Effector memory CD4-positive, alpha-beta T cell (primary cell): ENCODE measurements at places on chromosomes 6 and 20.

- no peak for DNase-seq
These were observed 213.9 kb upstream of the ECI2 start for GRCh38 chr6:4349323-4349722.

- DNase-seq, result no peak
These were observed 39.7 kb upstream of the TMEM170B start for GRCh38 chr6:11497881-11498280.

DNA sequence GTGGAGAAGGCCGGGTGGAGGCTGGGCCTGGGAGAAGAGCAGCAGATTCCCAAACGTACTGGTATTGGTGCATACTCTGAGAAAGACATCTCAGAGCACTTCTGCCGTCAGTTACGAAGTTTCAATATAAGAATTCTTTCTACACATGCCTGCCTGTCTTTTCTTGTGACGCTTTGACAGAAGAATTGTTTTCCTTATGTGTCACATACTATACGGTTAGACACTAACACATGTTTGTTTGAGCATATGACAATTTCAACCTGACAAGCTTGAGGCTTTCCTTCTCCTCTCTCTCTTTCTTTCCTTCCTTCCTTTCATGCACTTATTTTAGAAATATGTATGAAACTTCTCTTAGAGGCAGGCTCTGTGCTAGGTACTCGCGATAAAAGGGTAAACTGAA is 360.0 kb downstream of the QKI start:
- DNase-seq, result no peak

DNA sequence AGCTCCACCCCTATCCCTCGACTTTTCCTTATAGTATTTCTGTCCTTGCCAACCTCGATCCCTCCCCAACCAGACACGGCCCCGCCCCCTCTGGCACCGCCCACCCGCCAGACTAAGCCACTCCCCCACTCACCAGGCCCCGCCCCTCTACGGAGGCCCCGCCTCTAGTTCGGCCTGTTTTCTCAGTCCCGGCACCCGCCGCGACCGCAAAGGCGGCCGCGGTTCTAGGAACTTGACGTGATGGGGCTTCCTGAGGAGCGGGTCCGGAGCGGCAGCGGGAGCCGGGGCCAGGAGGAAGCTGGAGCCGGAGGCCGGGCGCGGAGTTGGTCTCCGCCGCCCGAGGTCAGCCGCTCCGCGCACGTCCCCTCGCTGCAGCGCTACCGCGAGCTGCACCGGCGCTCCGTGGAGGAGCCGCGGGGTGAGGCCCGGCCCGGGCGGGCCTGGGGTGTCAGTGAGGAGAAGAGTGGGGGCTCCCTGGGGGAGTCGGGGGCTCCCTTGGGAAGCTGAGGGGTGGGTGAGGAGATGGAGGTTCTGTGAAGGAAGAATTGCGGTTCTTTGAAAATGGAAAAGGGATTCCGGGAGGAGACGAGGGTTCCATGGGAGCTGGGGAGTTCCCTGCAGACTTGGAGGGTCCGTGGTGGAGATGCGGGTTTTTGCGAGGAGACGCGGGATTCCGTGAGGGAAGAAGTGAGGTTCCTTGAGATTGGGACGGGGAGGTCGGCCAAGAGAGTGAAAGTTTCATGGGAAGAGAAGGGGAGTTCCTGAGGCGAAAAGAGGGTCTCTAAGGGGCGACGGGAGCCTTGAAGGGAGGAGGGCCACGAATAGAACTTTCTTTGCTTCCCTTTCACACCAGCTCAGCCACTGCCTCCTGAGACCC is at the start of gene ACSS2:
TSS of gene ACSS2 (plus strand) at position 207 of the 877 bp plus-strand sequence. CDS start at position 241, 34 bp downstream.
- DNase-seq, result peak; percentile 93

- no peak for DNase-seq
These were observed 280.0 kb downstream of the BMP7 start for GRCh38 chr20:56986476-56986875.

- DNase-seq, result no peak
These were observed 6.9 kb downstream of the SNAP25 start for GRCh38 chr20:10225439-10226060.

DNA sequence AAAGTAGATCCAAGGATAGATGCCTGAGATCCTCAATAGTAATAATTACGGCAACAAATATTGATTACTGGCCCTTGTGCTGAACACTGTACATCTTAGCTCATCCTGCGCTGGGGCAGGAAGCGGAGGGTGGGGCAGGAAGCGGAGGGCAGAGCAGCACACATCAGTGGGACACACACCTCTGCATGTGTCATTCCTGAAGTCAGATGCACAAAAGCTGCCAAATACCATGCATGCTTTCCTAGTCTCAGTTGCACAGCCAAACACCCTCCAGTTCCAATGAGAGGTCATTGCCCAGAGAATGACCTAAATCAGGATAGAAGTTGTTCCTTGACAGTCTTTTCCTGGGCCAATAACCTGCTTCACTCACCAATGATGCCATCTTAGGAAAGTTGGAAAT is 74.4 kb upstream of the FOXC1 start:
- no peak for DNase-seq

DNA sequence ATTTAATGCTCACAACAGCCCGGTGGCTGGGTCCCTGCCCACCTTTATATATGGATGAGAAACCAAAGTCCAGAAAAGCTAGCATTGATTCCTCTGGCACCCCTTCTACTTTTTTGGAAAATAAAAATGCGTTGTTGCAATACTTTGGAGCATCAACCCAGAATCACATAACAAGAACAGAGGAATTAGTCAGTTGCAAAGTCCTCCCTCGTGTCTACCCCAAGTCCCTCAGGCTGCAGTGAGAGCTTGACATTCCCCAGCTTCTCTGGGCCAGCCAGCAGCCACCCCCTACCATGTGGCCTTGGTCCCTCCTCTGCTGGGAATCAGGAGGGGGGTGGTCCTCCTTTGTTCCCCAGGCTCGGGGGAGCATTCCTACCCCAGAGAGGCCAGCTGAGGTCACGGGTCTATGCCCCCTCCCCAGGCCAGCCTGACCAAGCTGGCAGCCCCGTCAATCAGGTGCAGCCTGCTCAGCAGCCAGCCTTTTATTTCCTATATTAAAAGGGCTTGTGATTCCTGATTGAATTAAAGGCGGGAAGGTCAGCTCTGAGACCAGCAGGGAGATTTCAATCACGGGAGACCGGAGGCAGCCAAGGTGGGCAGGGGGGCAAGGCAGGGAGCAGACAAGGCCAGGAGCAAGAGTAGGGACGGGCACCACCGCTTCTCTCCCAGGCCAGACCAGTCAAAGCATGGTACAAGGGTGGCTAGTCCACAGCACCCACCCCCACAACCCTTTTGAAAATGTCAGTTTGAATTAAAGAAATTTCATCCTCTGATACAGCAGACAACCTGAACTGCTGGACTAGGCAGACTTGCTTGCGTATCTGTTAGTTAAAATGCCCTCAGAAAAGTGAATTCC is 158.9 kb downstream of the MRPL14 start:
- DNase-seq, result no peak

- DNase-seq, result no peak
These were observed 166.5 kb downstream of the GMDS start for GRCh38 chr6:2078888-2079287.

GRCh38 chr6:31819871-31820299 is 4.5 kb downstream of the HSPA1A start:
- DNase-seq, result no peak

DNA sequence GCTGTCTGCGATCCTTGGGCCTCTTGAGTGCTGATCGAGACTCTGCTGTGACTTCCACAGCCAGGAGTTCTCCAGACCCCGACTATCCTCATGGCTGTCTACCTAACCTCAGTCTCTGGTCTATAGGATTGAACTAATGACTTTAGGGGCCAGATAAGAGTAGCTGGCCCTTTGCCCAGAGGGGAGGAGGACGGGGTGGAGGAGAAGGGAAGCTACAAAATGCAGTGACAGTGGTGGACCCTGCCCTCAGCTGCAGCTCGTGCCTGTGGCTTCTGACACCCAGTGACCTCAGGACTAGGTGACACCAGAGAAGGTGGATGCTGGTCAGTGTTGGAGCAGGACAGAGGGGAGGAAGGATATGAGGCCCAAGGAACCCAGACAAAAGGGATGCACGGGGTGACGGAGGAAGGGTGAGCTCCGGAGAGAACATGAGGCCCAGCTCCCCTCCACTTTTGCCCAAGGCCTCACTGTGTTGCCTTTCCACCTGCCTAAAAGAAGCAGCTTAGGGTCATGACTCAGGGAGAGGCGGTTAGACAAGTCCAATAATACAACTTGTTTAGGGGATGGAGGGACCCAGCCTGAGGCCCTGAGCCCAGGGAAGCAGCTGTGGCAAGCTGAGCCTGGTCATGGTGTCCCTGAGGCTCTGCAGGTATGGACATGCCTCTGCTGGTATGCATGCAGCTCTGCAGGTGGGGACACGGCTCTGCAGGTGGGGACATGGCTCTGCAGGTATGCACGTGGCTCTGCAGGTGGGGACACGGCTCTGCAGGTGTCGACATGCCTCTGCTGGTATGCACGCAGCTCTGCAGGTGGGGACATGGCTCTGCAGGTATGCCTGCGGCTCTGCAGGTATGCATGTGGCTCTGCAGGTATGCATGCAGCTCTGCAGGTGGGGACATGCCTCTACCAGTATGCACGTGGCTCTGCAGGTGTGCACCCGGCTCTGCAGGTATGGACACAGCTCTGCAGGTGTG is 67.7 kb downstream of the SYNJ2 start:
- no peak for DNase-seq

- DNase-seq, result no peak
These were observed 100.6 kb downstream of the PRDM1 start for GRCh38 chr6:106186714-106187113.

- no peak for DNase-seq
These were observed 41.3 kb upstream of the TAGAP start for GRCh38 chr6:159086033-159086618.

DNA sequence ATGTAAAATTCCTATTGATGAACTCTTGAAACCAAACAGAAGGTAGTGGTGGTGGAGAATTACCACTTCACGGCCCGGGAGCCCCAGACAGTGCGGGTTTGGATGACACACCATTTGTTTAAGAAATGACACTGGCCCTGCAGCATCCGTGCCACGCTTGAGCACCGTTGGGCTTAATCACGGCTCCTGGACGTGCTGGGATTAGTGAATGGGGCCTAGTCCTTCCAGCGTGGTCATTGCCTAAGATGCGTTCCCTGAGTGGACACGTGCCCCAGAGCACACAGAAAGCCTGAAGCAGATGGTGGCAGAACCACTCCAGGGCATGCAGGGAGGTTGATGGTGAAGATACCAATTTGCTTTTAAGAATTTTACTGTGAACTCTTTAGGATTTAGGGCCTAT is 14.5 kb downstream of the STX16 start:
- DNase-seq, result no peak

DNA sequence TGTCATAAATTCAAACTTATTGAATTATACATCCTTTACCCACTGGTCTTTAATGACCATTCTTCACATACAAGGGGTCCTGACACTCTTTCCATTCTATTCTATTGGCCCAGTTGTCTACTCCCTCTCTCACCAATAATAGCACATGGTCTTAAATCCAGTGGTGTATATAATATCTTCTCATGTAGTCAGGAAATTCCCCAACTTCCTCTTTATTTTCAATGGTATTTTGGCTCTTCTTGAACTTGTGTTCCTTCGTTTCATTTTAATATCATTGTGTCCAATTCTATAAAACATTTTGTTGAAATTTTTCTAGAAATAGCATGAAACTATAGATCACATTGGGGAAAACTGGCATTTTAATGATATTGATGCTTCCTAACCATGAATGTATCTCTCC is 36.8 kb downstream of the PSMB9 start:
- DNase-seq, result no peak

GRCh38 chr6:41503827-41504465 is 42.2 kb upstream of the FOXP4 start:
- DNase-seq, result no peak

DNA sequence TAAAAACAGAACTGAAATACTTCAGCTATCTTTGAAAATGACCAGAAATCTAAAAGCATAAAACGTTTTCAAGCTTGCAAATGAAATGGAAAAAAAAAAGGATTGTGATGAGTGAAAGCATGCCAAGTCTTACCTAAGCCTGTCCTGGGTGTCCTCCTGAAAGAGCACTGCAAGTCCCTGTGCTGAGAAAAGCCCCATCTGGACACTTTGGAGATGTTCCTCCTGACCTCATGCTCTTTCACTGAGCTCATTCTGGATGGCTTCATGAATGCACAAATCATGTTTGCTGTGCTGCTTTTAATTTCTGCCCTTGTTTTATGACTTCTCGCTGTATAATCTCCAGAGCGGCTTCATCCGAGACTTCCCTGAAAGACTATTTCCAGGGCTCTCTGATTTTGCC is 136.0 kb downstream of the SOD2 start:
- DNase-seq, result no peak

DNA sequence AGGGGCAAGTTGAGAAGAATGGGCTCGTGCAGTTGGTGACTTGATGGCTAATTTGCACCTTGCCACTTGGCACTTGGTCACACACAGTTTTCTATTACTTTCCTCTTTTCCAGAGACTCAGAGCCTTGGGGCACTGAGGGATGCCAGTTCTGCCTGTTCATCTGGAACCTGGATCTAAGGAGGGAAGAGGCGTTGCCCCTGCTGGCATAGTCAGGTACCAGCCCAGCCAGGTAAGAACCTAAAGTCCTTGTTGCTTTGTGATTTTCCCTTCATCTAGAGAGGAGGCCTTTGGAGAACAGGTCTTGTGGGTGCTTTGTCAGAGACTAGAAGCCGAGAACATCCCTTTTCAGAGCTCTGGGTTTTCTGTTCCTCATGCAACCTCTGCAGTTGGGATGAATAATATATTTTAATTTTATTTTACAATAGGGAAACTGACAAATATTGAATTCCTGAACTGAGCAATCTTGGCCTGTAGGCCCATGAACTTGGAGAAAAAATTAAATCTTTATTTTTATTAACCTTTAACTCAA is 11.4 kb downstream of the SYTL3 start:
- no peak for DNase-seq

- DNase-seq, result no peak
These were observed 120.8 kb downstream of the ISM1 start for GRCh38 chr20:13341737-13342393.

GRCh38 chr6:33632558-33633039 is 11.5 kb downstream of the ITPR3 start:
- DNase-seq, result no peak
